GM12878 (cell line): ENCODE measurements at places on chromosomes 2 and 18.

GRCh38 chr18:55910296-55910695 is 322.3 kb upstream of the TCF4 start:
- DNase-seq = no peak

DNA sequence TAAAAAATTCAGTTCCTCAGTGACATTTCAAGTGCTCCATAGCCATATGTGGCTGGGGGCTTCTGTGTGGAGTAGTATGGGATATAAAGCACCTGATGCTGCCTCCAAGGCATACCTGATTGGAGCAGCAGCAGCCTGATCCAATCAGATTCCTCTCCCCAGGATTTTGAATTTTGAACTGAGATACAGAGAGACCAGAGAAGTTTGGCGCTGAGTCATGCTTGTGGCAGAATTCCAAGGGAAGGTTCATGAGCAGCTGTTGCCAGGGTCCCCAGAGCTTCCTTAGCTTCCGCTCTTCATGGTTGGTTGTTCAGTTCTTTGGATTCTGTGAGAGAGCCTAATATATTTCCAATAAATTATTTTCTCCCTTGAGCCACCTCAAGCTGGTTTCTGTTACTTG is 29.0 kb upstream of the CFAP36 start:
- DNase-seq = no peak

- no peak for DNase-seq
Observed at GRCh38 chr2:20551945-20552328, 99.0 kb downstream of the HS1BP3 start.

DNA sequence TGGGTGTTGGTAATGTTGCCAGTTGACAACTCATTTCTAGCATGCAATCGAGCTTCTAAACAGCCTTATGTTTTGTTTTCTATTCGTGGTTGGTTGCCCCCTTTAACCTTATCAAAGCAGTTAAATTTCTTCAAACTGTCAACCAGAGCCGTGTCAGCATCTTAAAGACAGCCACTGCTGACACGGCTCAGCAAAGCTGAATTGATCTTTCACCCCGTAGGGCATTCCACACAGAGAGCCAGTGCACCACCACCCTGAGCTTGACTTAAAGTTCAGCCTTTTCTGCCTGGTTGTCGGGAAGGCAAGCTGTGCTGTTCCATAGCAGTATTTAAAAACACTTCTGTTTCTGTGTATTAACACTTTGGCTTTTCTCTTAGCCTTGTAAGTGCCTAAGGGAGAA is 355.0 kb upstream of the CHST9 start:
- no peak for DNase-seq

DNA sequence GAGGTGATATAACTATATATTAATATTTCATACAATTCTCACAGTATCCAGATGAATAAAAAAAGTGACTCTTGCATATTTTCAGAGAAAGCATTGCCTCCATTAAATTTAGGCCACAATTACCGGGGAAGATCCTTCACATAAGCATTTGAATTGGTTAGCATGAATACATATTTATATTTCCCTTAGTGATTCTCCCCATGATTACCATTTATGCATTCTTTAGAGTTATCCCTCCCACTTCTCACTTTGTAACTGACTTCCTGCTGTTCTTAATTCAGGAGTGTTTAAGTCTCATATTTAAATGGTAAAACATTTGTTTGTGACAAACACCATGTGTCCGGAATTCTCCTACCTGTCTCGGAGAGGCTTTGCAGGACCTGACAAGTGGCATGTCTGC is 523.4 kb downstream of the CCDC85A start:
- DNase-seq = no peak

- DNase-seq = no peak
Observed at GRCh38 chr2:64838817-64839216, 150.4 kb upstream of the SLC1A4 start.

DNA sequence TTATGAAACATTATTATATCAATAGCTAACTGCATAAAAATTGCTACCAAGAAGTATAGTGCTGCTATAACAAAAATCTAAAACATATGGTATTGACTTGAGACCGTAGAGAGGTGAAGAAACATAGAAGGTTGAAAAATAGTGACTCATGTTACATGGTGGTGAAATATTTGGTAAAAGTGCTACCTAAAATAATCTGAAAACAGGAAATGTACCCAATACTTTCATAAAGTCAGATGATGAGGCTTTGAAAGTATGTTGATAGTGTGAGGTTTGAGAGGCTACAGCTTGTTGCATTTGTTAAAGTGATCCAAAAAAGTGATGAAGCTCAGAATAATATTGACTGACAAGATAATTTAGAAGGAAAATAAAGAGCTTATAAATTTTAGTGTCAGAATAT is 718.7 kb upstream of the SLC8A1 start:
- DNase-seq = no peak

- DNase-seq = no peak
Observed at GRCh38 chr18:64031411-64031810, 61.5 kb downstream of the SERPINB8 start.

- DNase-seq = no peak
Observed at GRCh38 chr2:233803292-233803911, 25.3 kb downstream of the MROH2A start.

GRCh38 chr2:72033636-72034035 is 114.0 kb downstream of the CYP26B1 start:
- DNase-seq = no peak

DNA sequence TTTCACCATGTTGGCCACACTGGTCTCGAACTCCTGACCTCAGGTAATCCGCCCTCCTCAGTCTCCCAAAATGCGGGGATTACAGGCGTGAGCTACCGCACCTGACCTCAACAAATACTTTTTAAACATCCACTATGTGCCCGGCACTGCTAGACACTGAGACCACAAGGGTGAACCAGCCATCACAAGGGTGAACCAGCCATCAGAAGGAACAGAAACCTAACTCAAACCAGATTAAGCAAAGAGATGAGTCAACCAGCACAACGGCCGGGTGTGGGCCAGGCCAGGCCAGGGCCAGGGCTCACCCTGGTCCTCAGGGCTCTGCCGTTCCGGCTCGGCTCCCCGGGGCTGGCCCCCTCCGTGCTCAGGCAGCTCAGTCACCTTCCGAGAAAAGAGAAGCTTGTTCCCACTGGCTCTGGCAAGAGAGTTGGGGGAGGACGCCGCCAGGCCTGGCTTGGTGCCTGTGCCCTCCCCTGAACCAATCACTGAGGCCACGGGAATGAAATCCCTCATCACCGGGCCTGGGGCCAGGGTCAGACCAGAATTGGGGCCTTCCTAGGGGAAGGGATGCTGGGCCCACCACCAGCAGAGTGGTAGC is 4.4 kb downstream of the TEX44 start:
- peak; percentile 83 for DNase-seq

GRCh38 chr2:18198677-18199076 is 320.2 kb downstream of the KCNS3 start:
- no peak for DNase-seq

- DNase-seq = no peak
Observed at GRCh38 chr2:195533771-195534642, 123.0 kb upstream of the SLC39A10 start.
